ENCODE measurements at places on chromosomes 2 and 18. TPM values are rescaled to one million over a fixed set of nuclear protein-coding genes. Genes with fewer than 3 reads are reported as not detected.

FEV gene
- total RNA-seq, result not detected

SLC40A1 gene
- total RNA-seq, result 48.2 TPM

DNA sequence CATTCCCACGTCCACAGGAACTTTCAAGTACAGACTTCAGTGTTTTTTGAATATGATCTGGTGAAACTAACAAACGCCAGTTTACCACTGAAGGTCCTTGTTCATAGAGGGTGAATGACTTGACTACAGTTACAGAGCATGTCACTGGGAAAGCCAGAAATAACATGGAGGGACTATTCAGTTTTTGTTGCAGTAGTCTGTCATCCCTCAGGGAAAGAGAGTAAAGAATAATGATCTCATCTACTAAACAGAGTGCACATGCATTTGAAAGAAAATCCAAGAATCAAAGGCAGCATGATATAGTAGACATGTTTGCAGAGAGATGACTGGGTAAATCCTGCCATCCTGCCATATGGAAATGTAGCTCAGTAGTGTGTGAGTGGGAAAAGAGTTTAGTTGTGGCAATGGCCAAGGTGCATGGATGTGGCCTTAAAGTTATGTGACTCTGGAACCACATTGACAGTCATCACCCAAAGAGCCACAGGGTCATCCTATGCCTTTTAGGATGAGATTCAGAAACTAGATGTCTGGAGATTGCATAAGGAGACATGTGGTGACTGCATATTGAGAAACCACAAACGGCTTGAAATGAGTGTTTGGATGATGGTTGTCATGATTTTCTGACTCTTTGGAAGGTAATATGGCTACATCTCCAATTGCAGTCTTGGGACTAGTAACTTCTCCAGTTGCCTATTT lies 125.3 kb upstream of the ZEB2 start:
- DNase-seq, result no peak

DNA sequence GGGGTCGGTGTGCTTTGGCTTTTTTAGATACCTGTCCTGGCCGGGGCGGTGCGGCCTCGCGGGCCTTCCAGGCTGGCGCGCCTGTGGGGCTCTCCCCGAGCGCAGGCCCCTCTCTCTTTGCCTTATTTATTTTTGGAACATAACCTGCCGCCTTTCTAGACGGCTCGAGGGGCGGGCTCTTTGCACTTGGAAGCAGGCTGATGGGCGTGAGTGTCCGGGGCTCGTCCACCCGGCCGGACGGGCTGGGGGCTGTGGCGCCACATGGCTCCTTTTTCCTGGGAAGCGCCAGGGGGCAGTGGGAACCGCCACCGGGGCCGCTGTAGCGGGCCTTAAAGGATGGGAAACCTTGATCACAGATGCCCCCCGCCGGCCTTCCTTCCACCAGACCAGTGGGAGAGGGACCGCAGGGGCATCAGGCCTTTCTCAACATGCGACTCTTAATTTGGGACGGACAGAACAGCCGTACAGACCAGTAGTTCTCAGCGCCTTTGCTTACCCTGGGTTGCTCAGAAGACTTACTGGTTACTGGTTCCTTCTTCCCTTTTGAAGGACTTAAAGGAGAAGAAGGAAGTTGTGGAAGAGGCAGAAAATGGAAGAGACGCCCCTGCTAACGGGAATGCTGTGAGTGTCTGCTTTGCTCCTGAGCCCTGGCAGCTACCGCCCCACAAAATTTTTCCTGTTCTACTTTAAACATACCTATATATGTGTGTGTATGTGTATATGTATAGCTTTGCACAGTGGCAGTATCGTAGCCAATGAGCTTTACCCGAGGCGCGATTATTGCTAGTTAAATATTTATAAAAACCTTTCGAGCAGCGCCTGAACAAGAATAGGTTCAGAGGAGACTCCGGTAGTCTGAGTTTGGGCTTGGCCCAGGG lies 2.7 kb downstream of the PTMA start:
- DNase-seq, result peak; percentile 61

DNA sequence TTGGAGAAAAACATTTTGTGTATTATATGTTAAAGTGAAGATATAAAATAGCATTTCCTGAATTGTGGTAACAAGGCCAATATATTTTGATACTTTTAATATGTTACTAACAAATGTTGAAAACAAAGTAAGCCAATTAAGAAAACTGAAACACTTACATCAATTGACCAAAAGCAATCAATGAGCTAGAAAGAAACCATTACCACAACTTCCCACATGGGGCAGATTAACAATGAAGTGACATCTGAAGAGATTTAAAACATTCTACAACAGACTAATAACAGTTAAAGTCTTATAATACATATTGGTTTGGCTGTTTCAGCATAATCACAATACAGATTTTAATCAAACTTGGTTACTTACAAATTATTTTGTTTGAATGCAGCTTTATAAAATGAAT lies 282.4 kb upstream of the NETO1 start:
- DNase-seq, result no peak

DNA sequence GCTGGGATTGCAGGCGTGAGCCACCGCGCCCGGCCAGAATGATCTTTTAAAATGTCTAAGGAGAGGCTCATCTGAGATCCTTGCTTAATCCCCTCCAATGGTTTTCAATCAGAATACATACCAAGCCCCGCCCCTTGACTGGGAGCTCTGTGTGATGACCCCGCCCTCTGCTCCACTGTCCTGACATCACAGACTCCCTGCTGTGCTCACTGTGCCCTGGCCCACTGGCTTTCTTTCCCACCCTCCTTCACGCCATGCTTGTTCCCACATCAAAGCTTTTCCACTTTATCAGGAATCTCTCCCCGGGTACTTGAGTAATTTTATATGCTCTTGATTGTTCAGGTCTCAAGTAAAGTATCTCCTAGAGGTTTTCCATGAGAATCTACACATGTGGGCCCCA lies 762.3 kb upstream of the ID2 start:
- DNase-seq, result no peak

Measured in Right ventricle myocardium superior (tissue), 1 donor.